ENCODE measurements at places on chromosomes 5 and 9.

GRCh38 chr5:170290498-170290897, 7.1 kb downstream of the LCP2 start:
- DNase-seq, result no peak

GRCh38 chr5:96253140-96253539, 179.9 kb downstream of the PCSK1 start:
- peak; percentile 45 for DNase-seq

DNA sequence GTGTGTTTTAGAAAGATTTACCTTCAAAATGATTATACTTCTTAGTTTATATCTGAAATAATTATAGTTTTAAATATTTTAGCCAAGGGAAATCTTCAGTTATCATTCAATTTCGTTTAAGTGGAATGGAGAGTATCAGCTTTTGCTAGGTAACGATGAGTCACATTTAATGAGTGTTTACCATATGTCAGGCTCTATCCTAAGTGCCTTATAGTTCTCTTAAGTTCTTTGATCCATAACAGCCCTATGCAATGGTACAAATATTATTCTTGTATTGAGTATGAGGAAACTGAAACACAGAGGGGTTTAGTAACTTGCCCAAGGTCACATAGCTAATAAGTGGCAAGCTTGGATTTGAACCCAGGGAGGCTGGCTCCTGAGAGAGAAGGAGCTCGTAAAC, 37.5 kb upstream of the SHB start:
- DNase-seq, result no peak

DNA sequence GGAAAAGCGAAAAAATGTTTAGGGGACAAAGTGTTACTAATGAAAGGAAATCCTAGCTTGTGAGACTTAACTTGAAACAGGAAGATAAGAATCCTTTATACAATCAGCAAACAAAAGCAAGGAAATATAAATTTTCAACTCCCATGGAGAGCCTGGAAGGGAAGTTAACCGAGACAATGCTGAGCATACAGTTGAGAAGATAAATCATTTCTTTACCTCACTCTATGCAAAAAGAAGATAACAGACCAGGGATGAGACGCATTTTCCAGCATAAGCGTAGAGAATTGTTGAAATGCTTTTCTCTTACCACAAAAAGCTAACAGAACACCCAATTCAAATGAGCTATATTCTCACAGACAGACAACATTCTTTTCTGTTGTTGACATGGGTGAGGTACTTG, 309.6 kb downstream of the CWC27 start:
- DNase-seq, result no peak

GRCh38 chr9:84659313-84659712, 10.2 kb upstream of the NTRK2 start:
- DNase-seq, result no peak

DNA sequence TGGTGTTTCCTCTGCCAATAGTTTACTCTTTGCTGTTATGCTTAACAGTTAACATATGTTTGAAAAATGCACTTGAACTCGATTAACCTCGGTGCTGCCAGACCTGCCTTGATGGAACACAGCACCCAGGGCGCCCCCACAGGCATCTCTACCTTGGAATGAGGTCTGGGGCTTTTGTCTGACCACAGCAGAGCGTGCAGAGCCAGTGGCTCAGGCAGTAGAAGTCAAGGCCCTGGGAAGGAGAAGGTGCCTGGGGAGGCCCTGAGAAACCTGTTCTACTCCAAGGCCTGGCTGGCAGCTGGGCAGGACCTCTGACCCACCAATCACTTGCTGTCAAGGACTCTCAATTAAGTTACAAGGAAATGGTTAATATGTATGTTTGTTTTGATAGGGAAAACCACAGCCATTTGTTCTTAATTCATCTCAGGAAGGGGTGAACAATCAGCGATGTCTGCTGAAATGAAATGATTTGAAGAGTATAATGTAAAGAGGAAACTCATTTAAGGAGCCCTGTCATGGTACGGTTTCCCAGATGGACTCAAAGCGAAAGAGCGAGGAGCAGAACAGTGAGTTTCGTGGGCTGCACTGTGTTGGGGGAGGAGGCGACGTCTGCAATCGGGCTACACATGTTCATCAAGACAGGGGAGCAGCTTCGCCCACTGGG, 21.9 kb downstream of the MACROH2A1 start:
- no peak for DNase-seq
